ENCODE measurements at places on chromosomes 2 and 18.

DNA sequence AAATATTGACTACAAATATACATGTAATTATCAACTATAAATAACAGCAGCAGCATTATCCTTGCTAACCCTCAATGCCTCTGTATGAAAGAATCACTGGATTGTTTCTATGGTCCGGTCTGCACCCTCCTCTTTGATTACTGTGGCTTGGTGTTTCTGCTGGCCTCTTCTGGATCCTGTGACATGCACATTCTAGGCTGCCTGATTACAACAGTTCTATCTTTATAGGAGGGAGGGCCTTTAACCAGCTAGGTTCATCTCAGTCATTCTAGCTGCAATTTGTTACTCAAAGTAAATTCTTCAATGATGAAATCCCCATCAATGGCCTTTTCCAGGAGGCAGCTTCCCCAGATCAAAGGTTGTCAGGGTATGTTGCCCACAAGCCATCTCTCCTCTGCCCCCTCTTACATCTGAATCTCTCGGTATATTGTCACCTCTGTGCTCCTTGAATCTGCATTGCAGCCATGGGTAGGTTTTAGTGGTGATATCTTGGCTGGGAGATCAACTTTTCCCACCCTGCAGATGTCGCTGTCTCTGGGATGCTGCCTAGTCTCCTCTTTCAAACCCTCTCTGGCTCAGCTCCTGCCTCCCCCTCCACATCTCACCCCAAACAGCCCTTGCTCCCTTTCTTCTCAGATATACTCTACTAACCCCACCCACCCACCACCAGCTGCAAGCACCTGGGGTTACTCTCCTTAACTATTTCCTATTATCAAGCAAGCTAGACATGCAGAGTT lies 106.2 kb upstream of the BZW1 start:
- no peak for DNase-seq

GRCh38 chr2:177998006-177998405 lies 74.6 kb downstream of the PDE11A start:
- no peak for DNase-seq

- DNase-seq: no peak
These were observed 480.3 kb downstream of the MEIS1 start for GRCh38 chr2:66915237-66915636.

DNA sequence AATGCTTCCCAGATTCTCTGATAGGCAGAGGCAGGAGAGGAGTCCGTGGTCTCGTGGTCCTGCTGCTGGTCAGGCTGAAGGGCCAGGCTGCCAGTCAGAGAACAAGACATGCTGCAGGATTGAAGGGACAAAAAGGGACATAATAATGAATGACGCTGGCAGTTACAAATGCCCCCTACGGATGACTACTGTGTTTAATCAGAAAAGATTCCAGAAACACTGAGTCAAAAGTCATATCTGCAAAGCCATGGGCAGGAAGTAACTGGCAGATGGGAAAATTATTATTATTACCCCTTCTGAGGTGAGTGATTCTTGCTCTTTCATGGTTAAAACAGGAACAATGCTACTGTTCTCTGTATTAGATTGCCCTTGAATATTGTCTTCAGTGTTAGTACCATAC lies 19.0 kb downstream of the LCT start:
- DNase-seq: no peak

DNA sequence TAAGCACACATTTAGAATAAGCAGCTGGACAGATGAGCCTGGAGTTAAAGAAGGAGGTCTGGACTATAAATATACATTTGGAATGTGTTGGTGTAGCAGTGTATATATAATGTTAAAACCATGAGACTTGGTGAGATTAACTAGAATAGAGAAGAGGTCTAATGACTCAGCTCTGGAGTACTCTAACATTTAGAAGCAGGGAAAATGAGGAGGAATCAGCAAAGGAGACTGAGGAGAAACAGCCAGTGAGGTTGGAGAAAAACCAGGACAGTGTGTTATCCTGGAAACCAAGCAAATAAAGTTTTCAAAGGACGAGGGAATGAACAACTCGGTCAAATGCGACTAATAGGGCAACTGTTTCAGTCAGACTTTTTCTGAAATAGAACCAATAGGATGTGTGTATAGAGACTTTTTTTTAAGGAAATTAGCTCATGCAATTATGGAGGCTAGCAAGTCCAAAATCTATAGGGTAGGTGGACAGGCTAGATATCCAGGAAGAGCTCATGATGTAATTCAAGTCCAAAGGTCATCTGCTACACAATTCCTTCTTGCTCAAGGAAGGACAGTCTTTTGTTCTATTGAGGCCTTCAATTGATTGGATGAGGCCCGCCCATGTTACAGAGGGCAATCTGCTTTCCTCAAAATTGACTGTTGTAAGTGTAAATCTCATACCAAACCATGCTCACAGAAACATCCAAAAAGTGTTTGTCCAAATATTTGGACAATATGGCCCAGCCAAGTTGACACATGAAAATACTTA lies 10.8 kb upstream of the SESTD1 start:
- no peak for DNase-seq

- no peak for DNase-seq
These were observed 186.0 kb downstream of the AFF3 start for GRCh38 chr2:99956232-99957030.

DNA sequence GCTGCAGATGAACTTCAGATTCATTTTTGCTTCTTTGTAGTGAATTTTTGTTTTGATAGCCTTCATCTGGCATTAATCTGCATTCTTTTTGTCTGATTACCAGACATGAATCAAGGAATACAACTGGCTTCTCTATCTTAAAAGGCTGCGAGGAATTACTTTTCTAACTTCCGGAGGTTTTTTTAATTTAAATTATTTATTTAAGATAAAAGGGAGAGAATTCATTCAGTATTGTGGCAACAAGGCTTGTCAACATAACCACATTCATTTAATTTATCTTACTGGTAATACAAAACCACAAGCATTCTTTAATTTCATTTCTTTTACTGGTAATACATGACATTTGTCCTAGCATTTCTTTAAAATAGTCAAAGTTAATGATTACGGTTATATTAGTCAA lies 36.0 kb downstream of the CSRNP3 start:
- no peak for DNase-seq

- no peak for DNase-seq
These were observed 283.3 kb upstream of the VWC2L start for GRCh38 chr2:214127571-214127970.

GRCh38 chr2:96800061-96801004 lies 15.7 kb upstream of the CNNM3 start:
- DNase-seq: no peak

DNA sequence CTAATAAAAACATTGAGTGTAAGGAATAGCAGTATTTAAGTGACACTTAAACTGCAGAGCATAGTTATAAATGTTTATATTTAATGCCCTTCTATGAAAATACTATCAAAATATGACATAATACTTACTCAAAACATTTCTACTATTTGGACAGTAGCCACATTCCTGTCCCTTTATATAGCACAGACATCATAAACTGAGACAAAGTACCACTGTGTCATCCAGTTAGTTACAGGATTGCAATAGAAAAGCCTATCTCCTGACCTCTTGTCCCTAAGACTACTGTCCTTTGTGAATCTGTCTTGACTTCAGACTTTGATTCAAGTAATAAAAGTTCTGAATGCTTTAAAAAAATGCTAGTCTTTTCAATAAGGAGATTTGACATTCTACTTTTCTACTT lies 1528.5 kb upstream of the NXPH2 start:
- no peak for DNase-seq

GRCh38 chr18:3594760-3595368 lies 144.9 kb downstream of the TGIF1 start:
- DNase-seq: no peak

DNA sequence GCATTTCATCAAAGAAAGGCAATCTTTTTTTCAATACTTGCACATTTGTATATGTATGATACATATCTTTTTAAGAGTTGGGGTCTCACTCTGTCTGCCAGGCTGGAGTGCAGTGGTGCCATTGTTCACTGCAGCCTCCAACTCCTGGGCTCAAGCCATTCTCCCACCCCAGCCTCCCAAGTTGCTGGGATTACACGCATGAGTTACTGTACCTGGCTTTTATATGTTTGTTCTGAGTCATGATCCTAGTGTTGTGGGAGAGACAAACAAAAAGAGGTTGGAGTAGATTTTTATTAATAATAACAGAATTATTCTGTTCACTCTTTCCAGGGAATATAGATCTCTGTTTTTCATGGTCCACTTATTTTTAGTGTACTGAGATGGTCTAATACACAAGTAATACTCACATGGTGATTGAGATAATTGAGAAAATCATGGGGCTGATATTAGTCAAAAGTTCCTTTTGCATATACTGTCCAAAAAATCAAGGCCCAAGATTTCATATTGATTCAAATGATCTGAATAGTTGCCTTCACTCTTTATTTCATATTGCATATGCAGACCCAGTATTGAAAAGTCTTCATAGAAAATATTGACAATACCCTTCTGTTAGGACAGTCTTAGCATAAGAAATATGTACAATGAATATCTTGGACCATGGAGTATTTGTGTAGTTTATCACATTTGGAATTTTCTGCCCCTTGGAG lies 138.3 kb downstream of the FMNL2 start:
- no peak for DNase-seq

- no peak for DNase-seq
These were observed 39.5 kb downstream of the TMEM247 start for GRCh38 chr2:46518861-46519260.

DNA sequence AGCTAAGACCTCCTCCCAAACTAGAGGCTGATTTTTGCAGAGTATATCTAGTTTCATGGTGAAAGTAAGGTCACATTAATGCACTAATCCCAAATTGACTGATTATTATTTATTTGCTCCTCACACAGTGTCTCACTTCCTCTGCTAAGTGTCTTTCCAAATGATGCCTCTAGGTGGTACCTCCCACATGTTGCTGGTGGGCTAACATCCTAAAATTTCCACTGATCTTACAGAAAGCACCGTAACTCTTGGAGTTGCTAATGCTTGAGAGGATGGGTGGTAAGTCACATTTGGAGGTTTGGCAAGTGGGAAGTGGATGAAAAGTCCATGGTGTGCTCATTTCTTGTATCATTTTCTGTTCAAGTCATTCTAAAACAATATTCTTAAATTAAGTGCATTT lies 428.7 kb upstream of the GYPC start:
- no peak for DNase-seq

DNA sequence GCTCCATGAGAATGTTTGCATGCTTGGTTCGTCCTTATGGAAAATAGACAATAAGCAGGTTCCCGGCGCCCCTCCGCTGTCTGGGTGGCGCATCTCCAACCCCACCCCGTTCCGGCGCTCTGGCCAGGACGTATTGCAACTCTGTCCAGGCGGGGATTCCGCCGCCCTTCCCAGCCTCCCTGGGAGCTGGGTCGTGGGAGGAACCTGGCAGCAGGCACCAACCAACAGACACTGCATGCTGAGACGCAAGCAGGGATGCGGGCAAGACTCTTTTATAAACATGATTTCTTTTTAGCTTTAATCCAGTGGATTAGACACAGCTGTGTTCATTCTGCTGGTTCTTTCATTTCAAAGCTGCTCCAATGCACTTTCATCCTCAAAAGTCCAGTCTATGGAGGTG lies 240.2 kb downstream of the SH3BP4 start:
- no peak for DNase-seq

- no peak for DNase-seq
These were observed 105.0 kb downstream of the CELF4 start for GRCh38 chr18:37460604-37461003.

GRCh38 chr2:96954011-96954846 lies 32.2 kb downstream of the FAM178B start:
- no peak for DNase-seq

- DNase-seq: no peak
These were observed 493.8 kb upstream of the NRP2 start for GRCh38 chr2:205188239-205189138.

- DNase-seq: no peak
These were observed 150.0 kb downstream of the LPIN1 start for GRCh38 chr2:11896386-11896785.

- no peak for DNase-seq
These were observed 35.7 kb downstream of the THUMPD2 start for GRCh38 chr2:39743269-39743776.

- no peak for DNase-seq
These were observed 1740.2 kb upstream of the CELF4 start for GRCh38 chr18:39305766-39306165.

- DNase-seq: no peak
These were observed 147.0 kb downstream of the ESCO1 start for GRCh38 chr18:21453511-21453901.

- DNase-seq: no peak
These were observed 3.4 kb downstream of the LPIN1 start for GRCh38 chr2:11749646-11750349.

GRCh38 chr18:51603111-51603510 lies 405.6 kb upstream of the MEX3C start:
- DNase-seq: no peak

DNA sequence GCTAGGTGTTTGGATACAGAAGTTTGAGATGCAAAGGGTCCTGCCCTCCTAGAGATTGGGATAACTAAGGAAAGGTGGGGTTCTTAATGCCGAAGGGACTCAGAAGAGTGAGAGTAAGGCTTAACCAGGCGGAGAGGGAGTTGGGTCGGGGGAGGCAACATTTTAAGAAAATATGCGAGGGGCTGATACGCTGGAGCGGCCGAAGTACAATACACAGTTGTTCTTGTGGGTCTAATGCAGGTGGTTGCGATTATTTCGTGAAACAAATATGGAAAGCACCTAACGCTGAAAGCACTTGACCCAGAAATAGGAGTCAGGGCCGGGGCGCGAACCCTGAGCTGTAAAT lies 344 bp upstream of the MRPL33 start:
- no peak for DNase-seq

GRCh38 chr2:47818777-47819176 lies 35.8 kb downstream of the MSH6 start:
- no peak for DNase-seq

DNA sequence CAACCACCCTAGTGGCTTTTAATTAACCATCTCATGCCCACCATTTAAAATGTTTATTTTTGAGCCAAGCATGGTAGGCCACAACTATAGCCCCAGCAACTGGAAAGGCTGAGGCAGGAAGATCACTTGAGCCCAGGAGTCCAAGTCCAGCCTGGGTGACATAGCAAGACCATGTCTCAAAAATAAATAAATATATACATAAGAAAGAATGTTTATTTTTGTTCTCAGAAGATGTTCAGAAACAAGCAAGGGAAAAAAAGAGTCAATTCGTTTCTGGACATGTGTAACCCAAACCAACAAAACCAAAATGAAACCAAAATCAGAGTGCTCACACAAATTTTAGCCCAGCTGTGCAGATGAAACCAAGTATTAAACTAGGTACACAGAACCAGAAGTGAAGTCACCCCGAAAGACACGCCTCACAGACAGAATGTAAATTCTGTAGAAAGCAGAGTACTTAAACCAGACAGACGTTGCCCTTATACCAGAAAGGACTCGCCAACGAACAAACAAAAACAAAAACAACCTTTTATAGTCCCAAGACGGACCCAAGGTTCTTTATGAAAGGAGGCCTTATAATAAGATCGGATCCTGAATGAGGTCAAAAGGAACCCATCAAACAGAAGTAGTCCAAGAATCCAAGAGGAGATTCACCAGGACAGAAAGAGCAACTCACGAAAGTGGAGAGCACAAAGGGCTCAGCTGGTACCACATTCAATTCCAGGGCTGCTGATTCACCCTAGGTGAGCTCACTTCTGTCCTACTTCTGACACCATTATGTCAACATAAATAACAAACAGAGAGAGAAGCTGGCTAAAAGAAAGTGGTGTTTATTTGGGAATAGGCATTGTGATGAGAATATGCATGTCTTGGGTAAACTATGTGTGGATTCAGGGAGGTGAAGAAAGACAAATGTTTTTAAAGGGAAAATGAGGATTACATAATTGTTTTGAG lies 31.8 kb upstream of the MTCL1 start:
- no peak for DNase-seq

GRCh38 chr2:233242231-233242927 lies 9.1 kb upstream of the ATG16L1 start:
- DNase-seq: no peak
